ENCODE measurements at places on chromosomes 2 and 18.

- no peak for DNase-seq
Observed at GRCh38 chr2:100641125-100641435, 78.3 kb downstream of the PDCL3 start.

DNA sequence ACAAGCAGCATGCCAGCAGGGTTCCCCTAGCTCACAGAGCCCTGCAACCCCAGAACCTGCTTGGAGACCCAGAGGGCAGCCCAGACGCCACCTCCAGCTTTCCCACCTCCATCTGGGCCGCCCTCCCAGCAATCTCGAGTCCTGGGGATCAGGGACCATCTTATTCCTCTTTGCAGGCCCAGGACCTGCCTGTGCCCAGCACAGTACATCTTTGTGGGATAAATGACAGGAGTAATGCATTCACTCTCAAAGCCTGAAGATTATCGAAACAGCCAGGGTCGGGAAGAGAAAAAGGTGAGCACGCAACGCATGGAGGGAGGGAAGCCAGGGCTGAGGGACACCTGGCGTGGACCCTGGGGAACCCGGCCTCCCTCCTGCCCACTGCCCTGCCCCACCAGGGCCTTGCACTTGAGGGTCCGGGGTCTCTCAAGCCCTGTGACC is 144.1 kb downstream of the NDUFA10 start:
- no peak for DNase-seq

DNA sequence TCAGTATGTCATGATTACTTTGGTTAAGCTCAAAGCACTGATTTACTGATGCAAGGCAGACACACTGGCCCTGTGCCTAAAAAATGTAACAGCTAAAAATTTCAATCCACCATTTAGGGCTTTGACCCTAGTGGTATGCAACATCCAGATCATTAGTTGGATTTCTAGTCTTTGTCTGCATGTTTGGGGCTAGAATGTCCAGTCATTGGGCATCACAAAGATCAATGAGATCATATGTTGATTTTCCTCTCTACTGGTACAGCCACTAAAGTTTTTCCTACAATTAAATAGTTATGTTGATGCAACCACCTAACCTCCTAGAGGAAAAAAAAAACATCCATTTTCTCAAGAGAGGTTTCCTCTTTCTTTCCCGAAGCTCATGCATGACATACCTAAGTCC is 53.4 kb upstream of the REV1 start:
- DNase-seq = no peak

GRCh38 chr2:233112329-233112728 is 52.2 kb downstream of the INPP5D start:
- no peak for DNase-seq

DNA sequence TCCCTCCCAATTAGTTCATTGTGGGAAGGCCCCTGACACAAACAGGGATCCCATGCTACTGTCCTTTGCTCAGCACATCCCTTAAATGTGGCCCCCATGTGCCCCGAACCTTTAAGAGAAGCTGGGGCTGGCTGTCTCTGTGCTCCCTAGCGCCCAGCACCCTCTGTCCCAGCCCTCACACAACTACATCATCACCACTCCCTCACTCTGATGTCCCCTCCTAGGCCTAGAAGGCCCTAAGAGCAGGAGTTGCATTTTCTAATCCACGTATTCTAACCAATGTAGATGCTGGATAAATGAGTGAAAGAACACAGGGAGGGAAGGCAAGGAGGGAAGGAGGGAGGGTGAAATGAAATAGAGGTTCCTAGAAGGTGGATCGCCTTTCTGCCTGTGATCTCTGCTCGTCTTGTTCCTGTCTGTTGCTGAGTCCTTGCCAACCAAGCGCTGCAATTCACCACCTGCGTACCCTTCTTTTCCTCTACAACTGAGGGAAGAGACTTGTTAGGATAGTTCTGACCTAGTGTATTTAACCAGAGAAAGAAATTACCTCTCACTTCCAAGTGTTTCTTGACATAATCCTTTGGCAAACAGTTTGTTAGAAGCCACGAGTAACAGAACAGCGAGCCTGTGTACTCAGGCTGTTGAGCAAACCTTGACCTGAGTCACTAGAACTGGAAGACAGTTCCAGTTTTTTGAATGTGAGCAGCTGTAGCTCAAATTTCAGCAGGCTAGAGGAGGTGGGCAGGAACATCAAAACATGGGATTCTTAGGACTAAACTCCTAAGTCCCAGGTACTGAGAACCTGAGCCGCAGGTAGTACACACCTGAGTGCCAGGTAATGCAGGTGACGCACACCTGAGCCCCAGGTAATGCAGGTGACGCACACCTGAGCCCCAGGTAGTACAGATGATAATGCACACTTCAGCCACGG is 181.5 kb upstream of the ID2 start:
- DNase-seq = no peak

GRCh38 chr18:50748243-50749229 is 71.3 kb downstream of the MRO start:
- no peak for DNase-seq

DNA sequence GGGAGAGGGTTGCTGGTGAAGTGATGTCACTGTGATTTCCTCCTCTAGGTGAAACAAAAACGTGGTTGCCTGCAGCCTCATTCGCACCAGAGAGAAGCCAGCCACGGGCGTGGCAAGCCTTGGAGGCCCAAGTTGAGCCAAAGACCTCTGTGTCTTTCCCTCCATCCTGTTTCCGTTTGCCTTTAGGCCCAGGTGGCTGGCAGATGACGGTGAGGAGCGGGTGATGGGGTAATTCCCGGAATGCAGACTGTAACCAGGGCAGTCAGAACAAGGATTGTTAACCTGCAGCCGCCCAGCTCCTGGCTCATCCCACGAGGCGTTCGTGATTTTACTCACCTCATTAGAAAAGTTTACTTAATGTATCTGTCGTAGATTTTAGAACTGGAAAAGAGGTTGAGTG is 14.4 kb downstream of the CTIF start:
- DNase-seq = no peak

DNA sequence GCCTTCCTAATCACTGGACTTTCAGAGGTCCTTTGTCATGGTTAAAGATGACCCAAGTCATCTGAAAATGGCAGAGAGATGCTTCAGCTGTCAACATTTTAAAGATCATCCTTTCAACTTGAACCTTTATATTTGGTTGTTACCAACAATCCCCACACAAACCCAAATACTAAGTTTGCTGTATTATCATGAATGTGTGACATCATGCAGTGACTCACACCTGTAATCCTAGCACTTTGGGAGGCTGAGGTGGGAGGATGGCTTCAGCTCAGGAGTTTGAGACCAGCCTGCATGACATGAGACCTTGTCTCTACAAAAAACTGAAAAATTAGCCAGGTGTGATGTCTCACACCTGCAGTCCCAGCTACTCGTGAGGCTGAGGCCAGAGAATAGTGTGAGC is 55.2 kb upstream of the NRP2 start:
- no peak for DNase-seq

- no peak for DNase-seq
Observed at GRCh38 chr2:160381425-160381951, 112.1 kb downstream of the RBMS1 start.

DNA sequence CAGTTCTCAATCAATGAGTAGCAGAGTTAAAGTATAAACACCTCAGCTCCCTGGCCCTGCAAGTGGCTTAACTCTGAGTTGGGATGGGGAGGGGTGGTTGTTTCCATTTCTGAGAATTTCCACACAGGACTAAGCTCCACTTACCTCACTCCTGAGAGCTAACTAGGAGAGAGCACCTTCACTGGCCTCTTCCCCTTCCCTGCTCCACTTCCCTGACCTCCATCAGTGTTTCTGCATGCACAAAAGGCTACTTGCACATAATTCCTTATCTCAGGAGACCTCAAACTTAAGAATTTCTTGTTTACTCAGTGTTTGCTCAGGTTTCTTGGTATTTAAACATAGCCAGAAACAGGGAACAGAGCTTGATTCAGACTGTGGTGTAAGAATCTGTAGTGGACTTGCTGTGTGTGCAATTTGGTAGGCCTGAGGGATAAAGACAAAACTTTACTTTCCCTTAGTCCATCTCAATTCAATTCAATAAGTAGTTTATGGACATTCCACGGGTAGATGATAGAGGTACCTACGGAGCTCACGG is 97.2 kb downstream of the PID1 start:
- no peak for DNase-seq

GRCh38 chr2:40760071-40760666 is 308.3 kb upstream of the SLC8A1 start:
- no peak for DNase-seq

DNA sequence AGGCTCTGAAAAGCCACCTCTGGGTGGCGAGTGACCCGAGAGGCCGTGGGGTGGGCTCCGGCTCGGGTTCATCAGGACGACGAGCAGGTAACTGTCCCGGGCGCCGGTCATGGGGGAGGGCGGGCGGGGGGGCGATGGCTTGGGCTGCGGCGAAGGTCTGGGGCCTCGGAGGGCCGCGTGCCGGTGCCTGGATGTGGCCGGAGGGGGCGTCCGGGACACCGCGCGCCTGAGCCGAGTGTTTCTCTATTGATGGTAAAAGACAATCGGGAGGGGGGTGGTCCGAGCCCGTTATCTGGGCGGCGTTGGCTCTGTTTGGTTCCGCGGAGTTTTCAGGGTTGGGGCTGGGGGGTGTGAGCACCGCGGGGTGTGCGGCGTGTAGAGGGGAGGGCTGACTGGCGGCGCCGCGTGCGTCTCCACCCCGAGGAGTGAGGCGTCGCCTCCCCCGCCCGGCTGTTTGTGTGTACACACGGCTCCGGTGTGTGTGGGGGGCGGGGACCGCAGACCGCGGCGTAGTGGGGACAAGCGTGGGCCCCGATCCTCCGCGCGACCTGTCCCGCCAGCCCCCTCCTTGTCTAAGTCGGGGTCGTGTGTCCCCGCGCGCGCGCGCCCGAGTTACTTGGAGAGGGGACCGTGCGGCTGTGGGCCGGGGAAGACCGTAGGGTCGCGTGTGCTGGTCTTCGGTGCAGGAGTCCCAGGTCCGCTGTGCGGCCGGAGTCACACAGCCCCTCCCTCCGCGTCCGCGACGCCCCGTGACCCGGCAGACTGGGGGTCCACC is 1.6 kb downstream of the CTIF start:
- DNase-seq = no peak

DNA sequence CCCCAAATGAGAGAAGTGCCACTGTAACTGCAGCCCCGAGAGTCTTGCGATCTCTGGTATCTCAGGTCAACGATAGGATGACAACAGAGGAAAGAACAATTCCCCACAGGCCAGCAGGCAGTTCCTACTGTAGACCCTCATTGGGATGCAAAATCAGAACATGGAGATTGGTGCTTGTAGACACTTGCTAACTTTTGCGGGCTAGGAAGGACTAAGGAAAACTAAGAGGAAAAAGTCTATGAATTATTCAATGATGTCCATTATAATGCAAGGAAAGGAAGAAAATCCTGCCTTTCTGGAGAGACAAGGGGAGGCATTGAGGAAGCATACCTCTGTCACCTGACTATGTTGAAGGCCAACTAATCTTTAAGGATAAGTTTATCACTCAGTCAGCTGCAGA is 51.9 kb upstream of the CWC22 start:
- no peak for DNase-seq

DNA sequence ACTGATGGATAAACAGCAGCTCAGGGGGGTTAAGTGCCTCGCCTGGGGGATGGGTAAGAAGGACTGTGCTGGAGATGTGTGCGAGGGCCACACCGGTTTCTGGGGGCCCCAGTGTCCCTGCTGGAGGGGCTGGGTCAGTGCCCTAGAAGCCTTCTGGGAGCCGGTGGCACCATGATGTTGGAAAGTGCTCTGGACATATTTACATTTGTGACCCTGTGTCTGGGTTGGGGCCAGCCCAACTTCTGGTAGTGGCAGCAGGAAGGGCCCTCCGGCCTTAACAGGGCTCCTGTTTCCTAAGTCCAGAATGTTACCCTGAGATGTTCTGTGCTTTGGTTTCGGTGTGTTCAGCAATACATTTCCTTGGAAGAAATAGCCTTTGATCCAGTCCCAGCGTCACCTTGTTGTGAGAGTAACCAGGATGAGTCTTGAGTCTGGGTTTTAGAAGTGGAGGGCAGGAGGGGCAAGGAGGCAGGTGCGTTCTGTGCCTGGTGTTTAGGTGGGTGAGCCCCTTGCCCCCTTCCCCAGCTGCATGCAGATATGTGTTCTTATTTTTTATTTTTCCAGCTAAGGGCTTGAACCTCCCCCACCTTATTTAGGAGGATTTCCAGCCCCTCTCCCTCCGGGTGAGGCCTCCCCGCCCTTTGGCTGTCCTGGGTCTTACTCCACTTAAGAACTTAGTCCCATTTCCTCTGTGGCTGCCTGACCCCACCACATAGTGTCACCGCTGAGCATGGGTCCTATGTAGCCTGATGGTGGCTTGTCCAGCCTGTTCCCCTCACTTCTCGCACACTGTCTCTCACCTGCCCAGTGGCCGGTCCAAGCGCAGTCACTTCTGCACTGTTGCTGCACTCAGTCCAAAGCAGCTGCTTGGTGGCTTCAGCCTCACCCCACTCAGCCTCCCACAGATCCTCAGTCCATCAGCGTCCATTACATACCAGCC is 132.7 kb upstream of the HS6ST1 start:
- no peak for DNase-seq

GRCh38 chr2:236633219-236633570 is 63.6 kb downstream of the ACKR3 start:
- DNase-seq = no peak

DNA sequence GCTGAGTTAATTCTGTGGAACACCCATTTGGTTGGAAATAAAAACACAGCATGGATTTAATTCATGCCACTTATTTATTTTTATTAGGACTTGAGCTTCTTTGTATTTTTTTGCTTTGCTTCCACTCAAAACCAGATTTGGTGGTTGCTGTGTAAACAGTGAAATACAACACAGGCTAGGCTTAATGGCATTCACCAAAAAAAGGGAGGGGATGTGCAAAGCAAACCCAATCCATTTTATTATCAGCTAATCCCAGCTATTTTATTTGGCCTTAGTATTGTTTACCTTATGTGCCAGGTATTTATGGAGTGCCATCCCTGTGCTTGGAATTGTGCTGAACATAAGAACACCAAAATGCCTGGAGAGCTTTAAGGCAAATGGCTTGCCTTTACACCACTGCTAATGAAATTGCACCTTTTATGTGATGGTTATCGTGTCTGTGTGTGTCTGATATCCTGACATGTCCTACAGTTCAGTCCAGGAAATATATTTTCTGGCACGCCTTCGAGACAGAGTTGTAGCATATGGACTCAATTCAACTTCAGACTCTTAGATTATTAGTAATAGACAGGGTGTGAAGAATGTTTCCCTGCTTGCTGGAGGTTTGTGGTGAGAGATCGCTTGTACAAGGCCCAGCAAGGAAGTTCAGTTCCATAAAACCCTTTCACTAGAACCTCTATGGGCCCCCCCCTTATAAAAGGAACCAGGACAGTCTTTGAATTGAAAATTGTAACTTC is 99.6 kb downstream of the PRPF40A start:
- DNase-seq = no peak

DNA sequence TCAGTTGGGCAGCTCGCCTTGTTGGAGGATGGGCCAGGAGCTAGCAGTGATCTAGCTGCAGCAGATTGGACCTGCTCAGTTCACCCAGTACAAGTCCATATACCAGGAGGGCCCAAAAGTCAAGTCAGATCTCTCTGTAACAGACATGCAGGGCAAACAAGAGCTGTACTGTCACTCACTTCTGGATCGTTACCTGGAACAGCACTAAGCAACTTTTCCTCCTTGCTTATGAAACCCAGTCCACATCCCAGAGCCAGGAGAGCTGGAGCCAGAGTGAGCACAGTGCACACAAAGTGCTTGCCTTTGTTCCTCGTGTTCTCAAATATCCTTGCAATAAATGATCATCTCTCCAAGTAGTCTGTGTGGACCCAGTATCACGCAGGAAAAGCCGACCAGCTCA is 244.1 kb upstream of the FOSL2 start:
- DNase-seq = no peak

Data from cortex of kidney (tissue), 1 donor.